Hematopoietic multipotent progenitor cell (in vitro differentiated cells): ENCODE measurements at places on chromosomes 11 and 22. TPM values are rescaled to one million over a fixed set of nuclear protein-coding genes. Genes with fewer than 3 reads are reported as not detected.

The CRYBB3 gene
- total RNA-seq, result not detected

The PANX3 gene
- total RNA-seq, result not detected

The RANBP1 gene
- 90.5 TPM for total RNA-seq

The SAA1 gene
- not detected for total RNA-seq

GRCh38 chr11:117569911-117570310, 227.1 kb downstream of the DSCAML1 start:
- no peak for DNase-seq

- DNase-seq, result no peak
Observed at GRCh38 chr22:27948569-27948968, 29.5 kb upstream of the PITPNB start.

DNA sequence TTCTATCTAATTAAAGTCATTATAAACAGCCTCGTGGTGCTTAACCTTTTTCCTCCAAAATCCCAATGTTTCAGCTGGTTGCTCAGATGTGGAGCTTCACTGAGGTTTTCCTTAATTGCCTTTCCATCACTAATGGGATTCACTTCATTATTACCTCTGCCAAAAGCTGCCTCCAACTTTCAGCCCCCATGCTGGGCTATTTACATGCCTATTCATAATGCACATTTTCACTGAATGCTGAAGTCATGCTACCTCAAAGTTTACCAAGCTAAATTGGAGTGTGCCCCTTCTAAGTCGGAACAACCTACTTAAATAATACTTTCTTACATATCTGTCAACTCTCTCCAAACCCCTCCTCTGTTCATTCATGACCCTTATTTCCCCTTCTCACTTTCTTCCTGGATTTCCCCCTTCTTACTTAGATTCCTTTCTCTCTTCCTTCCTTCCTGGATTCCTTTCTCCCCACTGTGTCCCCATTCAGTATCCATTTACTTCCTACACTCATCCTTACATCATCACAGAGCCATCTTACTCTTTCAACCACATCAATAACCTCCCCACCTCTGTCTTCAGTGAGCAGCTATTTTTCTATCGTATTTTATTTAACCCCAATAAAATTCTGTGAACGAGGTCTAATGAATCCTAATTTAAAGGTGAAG, 887.3 kb upstream of the TENM4 start:
- DNase-seq, result no peak

DNA sequence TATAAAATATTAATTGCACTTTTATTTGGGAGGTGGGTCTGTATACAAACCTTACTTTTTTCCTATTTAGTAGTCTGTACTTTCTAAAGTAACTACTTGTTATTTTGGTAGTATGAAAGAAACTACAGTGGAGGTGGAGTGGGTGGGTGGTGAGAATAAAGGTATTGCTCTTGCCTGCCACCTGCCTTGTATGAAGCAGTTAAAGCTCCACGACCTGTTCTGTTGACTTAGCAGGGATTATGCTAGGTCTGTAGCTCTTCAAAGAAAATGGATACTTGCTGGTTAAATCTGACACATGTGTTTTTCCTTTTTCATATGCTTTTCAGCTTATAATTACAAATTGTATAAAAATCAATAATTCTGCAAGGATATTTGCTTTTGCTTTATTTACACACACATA, 111.9 kb downstream of the EHF start:
- no peak for DNase-seq

GRCh38 chr11:115391598-115391997, 112.6 kb downstream of the CADM1 start:
- DNase-seq, result no peak

GRCh38 chr11:9619971-9620370, 43.9 kb upstream of the SWAP70 start:
- DNase-seq, result no peak

- DNase-seq, result no peak
Observed at GRCh38 chr11:102709201-102709945, 3.8 kb upstream of the MMP27 start.

DNA sequence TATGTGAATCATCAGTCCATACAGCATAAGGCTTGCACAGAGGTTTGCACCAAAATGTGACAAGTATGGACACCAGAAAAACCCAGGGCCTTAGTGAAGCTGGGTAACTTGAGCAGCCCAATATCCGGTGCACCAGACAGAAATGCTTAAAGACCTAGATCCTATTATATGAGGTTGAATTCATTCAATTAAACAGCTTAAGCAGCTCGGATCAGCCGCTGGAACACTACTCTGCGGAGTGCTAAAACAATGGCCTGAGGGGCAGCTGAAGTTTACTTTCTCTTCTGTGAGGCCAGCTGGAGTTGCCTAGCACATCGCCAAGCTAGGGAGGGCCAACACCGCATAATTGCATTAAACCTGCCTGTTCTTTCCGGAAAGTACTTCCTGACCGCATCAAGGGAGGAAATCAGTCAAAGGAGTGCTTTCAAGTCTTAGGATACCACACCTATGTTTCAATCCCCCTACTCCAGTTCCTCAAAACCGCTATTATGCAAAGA, 17.0 kb upstream of the FAM181B start:
- no peak for DNase-seq

GRCh38 chr11:126113012-126113411, 50.3 kb upstream of the CDON start:
- DNase-seq, result no peak

DNA sequence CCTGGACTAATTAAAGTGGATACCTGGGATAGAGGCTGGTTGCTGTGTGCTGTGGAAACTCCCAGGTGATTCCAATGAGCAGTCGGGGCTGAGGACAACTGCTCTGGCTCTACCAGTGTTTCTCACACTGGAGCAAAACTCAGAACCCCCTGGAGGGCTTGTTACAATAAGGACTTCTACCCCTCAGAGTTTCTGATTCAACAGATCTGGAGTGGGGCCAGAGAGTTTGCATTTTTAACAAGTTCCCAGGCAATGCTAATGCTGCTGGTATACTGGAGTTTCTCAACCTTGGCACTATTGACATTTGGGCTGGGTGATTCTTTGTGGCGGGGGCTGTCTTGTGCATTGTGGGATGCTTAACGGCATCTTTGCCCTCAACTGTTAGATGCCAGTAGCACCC, 353.7 kb downstream of the MIAT start:
- DNase-seq, result no peak

- peak; percentile 95 for DNase-seq
Observed at GRCh38 chr11:113376156-113376555, 11.4 kb upstream of the ANKK1 start.

- no peak for DNase-seq
Observed at GRCh38 chr11:107682572-107682971, 29.3 kb downstream of the SLN start.

DNA sequence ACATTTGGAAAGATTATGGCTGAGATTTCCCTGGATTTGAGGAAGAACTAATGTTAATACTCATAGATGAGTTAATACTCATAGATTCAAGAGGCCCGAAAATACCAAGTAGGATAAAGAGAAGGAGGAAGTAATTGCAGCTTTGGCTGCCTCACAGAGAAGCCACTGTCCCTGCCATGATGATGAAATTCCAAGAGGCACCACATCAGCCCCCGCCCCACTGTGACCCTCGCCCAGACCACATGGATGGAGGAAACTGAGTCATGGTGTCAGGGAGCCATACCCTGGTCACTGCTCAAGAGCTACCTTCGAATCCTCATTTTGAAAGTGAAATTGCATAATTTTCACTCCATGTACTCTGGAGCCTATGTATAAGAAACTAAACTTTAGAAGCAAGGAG, 92.9 kb upstream of the SLC22A12 start:
- no peak for DNase-seq

DNA sequence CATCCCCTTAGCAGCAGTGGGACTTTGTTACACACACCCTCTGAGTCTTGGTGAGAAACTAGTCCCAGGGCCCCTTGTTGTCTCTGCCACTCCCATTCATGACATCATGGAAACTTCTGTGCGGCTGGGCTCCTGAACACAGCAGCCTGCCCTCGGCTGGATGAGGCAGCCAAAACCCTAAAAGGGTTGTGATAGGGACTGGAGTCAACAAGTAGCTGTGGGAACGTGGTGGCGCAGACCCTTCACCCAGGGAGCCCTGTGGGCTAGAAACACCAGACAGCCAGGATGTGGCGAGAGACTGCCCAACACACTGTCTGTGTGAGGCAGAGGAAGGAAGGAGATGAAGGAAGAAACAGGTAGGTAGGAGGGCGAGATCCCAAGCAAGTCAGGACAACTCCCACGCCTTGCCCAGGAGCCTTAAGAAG, 3.9 kb downstream of the CD3D start:
- DNase-seq, result no peak
